T-helper 1 cell (primary cell): ENCODE measurements at places on chromosomes 11 and 22.

DNA sequence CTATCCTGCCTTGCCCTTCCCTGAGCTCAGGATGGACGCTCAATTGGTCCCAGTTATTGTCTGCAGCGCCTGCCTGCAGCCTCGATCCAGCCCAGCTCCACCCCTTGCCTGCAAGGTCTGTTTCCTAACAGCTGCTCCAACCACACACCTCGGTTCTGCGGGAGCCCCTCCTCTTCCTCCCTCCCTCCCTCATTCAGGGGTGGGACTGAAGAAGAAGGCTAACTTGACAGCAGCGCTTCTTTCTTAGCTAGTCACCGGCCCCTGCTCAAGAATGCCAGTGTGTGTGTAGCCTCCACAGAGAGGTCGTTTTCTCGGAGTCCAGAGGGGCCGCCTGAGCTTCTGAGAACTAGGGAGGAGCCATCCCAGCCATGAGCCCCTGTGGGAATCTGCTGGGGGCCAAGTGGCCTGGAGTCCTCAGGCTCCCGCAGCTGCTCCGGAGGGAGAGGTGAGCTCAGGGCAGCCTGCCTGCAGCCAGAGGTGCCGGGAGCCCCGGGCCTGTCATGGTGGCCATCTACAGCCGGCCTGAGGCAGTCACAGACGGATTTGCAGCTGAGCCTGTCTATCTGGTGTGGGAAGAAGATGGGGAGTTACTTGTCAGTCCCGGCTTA, 36.1 kb downstream of the LIMK2 start:
- peak; percentile 32 for DNase-seq

- DNase-seq: no peak
These were observed 20.2 kb upstream of the CTSD start for GRCh38 chr11:1783725-1784529.

DNA sequence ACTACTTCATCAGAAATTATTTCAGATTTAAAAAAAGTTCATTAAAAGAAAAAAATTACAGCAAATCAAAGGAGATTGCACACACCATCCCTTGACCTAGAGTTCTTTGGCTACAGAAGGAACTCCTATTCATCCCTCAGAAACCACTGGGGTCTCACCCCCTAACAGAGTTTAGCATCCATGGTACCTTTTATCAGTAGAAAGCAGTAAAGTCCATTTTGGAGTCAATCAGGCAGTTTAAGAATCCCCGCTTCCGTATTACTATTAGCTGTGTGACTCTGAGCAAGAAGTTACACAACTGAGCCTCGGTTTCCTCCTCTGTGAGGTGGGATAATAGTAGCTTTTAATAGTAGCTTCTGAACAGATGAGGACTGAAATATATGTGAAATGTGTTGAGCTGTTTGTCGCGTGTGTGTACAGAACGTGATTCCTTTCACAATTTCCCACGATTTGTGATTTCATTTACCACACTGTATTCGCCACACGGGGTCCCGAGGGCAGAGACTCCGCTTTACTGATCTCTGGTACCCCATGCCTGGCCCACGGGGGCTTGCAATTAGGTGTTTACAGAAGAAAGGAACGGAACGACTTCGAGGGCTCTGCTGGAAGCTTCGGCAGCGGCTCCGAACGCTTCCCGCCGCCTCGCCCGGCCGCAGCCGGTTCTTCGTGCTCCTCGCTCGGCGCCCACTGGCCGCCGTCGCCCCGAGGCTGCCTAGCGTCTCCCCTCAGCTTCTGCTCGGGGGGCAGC, 72.5 kb upstream of the ZBED5 start:
- DNase-seq: no peak

DNA sequence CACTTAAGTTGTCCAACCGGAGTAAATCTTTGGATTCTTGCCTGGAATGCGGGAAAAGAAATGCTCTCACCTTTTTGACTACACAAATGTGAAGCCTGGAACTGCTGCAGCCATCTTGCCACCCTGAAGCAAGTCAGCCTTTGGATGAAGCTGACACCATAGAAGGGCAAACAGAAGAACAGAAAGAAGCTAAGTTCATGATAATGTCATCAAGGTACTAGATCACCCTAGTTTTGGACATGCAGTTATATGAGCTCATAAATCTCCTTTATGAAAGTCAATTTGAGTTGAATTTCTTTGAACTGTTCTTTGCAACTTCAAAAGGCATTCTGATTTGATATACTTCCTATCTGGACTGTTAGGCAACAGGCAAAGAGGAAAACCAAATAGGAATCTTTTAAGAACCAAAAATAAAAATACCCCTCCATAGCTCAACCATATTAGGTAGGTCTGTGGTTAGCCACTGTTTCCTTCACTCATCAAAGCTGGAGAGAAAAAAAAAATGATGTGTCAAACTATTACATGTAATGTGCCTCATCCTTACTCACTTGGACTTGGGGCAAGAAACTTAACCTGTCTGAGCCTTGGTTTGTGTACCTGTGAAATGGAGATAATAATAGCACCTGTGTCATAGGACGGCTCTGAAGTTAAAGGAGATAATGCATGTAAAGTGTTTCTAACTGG, 91.9 kb downstream of the WT1 start:
- DNase-seq: no peak

GRCh38 chr11:35734669-35735410, 72.3 kb downstream of the TRIM44 start:
- DNase-seq: no peak

GRCh38 chr22:20244691-20245576, 23.2 kb downstream of the RTN4R start:
- DNase-seq: no peak

GRCh38 chr11:102017026-102017425, 30.2 kb upstream of the CFAP300 start:
- no peak for DNase-seq
